GM03348 (cell line): ENCODE measurements at places on chromosomes 2 and 18.

DNA sequence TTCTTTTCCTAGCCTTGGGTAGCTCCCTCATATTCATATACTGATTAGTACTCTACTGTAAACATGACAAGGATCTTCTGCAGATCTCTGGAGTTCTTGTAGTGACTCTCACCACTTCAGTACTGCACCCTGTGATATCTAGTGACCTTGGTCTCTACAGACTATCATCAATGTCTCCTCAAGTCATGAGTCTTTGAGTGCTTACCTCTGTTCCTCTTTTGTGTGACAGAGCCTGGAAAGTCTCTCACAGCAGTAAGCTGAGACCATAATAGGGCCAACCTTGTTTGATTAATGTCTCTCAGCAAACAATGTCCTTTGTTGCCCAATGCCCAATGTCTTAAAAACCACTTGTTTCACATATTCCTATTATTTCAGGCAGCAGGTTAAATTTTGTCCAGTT, 34.2 kb upstream of the BAZ2B start:
- DNase-seq, result no peak

GRCh38 chr2:169137924-169138323, 68.6 kb downstream of the DHRS9 start:
- DNase-seq, result no peak

DNA sequence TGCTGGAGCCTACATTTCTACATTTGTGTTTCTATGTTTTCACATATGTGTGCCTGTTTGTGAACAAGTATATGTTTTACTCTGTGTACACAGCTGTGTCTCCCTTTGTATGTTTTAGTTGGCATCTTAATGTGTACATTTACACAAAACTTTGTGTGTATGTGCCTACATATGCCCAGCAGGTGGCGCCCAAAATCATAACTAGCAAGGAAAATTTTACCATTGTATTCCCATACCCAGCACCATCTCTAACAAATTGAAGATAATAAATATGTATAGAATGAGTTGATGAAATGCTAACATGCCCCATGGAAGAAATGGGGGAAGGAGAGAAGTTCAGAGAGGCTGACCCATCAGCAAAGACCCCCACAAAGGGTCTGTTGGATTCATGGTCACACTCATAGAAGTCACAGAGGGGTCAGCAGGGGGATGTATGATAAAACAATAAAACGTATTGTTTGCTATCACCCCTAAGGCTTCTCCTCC, 48.1 kb downstream of the PKDCC start:
- DNase-seq, result peak; percentile 67

DNA sequence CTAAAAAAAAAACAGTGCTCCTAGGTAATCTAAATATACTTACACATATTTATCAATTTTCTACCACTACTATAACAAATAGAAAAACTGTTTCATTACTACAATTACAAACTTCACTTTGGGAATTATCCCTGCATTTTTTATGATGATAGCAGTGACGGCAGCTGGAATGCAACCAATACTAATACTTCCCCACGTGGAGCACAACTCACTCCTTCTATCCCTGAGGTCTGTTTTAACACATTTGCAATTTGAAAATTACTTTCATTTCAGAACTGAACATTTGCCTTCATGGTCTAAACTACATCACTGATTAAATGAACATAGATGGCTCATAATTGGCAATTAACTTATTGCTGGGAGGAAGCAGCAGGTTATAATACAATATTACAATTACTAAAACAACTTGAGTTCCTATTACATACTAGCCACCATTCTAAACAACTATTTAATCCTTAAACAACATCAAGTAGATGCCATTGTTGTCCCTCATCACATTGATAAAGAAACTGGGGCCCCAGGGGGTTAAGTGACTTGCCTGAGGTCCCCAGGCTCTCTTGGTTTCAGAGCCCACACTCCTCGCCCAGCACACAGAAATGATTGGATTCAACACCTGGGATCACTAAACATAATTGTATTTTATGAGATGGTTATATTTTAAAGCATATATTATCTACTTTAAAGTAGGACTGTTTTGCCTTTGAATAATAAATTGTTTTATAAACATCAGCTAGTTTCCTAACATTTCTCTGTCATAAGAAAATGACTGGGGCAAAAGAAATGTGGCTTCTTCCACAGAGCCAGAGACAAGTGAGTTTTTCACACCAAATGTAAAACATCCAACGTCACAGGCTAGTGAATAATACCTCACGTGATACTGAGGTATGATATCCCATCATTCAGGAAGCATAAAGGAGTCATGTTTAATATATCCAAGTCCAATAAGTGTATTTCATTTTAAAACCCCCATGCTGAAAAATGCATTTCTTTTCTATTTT, 6.2 kb downstream of the COLEC12 start:
- DNase-seq, result peak; percentile 30

DNA sequence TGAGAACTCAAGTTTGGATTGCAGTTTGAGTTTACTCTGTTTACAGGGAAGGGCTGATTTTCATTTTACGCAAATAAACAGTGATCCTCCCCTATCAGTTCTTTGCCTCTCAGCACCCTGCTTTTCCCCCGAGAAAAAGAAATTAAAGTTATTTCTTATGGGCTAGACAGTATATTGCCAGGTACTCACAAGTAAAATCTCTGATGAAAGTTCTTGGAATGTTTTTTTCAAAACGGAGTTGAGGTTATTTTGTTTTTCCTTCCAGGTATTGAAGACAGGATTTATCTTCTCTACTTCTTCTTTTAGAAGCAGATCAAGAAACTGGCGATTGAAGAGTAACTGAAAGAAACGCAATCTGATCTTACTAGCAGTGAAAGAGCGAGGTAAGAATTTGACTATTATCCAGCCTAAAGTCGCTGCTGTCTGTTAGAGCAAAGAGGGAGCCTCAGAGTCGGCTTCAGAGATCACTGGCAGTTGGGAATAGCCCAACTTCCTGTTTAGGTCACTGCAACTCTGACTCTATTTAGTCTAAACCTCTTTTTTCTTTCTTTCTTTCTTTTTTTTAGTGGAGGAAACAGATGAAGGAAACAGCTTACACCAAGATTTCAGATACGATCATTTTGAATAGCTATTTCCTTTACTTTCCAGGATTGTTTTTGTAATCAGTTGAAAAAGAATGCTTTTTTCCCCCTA, at the start of gene TFPI:
Gene TFPI, minus strand, starts transcription at position 425 of the 693 bp plus-strand sequence. CDS start 50,667 bp downstream, outside the sequence.
- DNase-seq, result peak; percentile 62

- no peak for DNase-seq
Observed at GRCh38 chr18:8601277-8602032, 7.8 kb upstream of the RAB12 start.

GRCh38 chr18:4020026-4020425, 435.1 kb downstream of the DLGAP1 start:
- DNase-seq, result no peak

DNA sequence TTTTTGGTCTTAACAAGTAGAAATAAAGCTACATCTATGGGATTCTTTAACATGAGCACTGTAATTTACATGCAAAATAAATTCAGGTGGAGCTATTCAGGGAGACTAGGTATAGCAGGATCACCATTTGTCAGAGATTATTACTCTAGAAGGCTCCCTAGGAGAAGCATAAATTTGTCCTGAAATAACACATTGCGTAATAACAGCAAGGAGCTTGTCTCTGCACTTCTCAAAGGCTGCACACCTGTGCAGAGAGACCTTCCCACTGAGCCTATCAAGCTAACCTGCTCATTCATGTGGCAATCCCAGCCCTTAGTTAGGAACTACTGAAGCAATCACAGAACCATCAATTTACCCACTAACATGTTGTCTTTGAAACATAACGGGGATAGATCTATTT, 437.4 kb upstream of the MC4R start:
- DNase-seq, result no peak

DNA sequence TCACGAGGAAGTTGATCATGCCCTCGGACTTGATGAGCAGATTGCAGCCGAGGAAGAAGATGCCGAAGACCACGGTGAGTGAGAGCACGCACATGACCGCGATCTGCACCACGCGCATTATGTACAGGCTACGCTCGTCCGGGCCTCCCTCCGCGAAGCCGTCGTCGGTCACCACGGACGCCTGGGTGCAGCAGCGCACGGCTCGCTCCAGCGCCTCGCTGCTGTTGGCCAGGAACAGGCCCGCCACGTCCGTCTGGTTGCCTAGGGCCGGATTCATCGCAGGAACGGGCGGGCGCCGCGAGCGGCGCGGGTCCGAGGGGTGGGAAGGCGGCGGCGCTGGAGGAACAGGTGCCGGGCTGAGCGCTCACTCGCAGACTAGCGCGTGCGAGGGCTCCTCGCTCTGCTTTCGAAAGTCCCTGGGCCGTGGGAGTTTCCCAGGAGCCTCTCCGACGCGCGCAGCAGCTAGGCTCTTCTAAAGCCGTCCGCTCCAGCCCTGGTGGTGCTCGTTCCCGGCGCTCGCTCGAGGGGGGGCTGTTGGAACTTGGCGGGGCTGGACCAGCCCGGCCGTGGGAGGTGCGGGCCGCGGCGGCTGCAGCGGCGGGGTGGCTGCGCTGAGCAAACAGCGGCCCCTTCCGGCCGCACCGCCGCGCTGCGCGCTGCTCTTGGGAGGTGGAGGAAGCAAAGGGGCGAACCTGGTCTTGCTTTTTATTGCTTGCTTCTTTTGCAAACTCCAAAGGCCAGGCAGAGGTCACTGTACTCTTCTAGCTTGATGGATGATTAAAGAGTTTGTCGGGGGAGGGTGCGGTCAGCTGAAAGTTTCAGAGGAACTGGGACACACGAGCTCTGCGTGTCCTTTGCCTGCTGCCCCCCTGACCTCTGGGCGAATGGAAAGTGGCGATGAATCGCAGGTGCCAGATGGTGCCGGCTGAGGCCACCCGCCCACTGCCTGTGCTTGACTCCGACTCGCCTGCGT, at the start of gene RPRM:
Gene RPRM, minus strand, starts transcription at position 474 of the 973 bp plus-strand sequence. Its CDS starts 197 bp downstream, at position 277.
- DNase-seq, result peak; percentile 92

GRCh38 chr2:68345129-68345875, 19.8 kb upstream of the PLEK start:
- no peak for DNase-seq

DNA sequence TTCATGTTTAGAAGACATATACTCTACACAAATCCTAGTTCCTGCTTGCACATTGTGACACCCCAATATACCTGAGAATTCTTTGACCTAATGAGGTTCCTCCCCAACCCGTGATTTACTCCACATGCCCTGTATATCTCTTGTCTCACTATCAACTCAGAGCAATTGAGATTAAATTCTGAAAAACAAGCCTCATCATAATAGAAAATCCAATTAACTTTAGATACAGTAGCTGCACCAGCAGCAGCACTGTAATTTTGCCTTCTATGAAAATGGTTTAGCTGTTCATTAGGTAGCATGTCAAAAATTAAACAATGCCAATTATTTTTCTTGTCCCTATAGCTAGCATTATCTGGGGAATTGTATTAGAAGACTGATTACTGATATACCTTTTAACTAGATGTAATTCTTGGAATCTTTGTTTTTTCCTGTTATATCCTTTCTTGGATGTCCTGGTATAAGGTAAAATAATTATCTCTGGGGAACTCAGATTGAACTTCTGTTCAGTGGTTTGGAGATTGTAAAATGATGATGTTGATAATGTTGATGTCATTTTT, 218.9 kb upstream of the TANK start:
- DNase-seq, result no peak

GRCh38 chr2:28802975-28803429, 7.6 kb upstream of the SPDYA start:
- peak; percentile 10 for DNase-seq

DNA sequence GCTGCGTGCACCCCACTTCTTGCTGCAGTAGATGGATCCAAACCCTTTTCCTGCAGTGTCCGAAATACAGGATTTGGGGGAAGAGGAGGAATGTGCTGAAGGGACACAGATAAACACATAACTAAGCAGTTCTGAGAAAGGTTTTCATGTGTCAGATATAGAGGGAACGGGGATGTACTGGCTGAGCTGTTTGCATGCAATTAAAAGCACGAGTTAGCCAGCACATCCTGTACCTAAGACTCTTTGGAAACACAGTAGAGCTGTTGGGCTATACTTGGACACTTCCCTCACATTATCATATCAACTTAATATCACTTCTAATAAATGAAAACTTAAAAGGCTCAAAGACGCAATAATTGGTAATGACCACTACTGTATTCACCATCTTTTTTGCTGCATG, 377.4 kb downstream of the XIRP2 start:
- DNase-seq, result no peak

GRCh38 chr2:223008956-223009355, 43.0 kb upstream of the KCNE4 start:
- DNase-seq, result peak; percentile 7

- DNase-seq, result peak; percentile 34
Observed at GRCh38 chr18:55054021-55054990, 95.0 kb upstream of the CCDC68 start.

GRCh38 chr2:75002007-75002406, 43.6 kb downstream of the POLE4 start:
- no peak for DNase-seq

- DNase-seq, result no peak
Observed at GRCh38 chr2:46325182-46325928, 28.1 kb downstream of the EPAS1 start.

DNA sequence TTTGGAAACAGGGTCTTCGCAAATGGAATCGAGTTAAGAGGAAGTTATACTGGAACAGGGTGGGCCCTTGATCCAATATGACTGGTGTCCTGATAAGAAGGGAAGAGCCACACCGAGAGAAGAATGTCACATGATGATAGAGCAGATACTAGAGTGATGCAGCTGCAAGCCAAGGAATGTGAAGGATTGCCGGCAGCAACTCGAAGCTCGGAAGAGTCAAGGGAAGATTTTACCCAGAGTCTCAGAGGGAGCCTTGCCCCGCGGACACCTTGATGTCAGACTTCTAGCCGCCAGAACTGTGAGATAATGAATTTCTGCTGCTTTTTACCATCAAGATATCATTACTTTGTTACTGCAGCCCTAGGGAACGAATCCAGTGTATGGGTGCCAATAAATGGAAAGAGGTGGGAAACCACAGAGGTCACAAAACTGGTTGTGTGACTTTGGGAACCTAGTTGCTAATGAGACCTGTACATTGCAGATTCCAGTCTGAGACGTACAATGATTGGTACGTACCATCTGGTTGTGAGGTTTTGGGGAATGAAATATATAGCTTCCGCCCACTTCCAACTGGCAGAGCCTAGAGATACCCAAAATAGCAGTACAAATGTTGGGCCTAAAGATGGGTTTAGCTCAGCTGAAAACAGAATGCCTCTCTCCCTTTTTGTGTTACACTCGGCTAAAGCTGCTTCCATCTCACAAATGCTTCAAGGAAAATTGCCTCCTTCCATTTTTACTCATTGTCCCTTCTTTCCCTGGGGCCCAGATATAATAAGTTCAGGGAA, 28.6 kb upstream of the VWA3B start:
- no peak for DNase-seq

- peak; percentile 87 for DNase-seq
Observed at GRCh38 chr18:6482198-6482977, 67.7 kb upstream of the L3MBTL4 start.

- no peak for DNase-seq
Observed at GRCh38 chr2:4528773-4529172, 825.4 kb downstream of the DCDC2C start.

DNA sequence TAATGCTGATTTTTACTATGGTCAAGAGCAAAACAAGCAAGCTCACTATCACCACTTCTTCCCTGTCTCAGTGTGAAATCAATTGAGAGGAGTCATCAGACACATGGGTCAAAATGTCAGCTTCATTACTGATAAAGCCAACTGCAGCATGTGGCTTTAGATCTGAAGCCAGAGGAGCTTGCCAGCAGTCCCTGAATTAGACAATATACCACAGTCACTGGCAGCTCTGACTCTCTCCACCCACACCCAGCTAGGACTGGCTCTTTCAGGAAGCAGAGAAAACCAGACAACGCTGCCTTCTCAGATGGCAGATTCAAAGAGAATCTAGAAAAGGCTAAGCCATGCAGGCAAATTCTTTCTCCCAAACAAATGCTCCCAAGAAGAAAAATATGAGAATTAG, 20.0 kb upstream of the ASB18 start:
- DNase-seq, result no peak

- peak; percentile 34 for DNase-seq
Observed at GRCh38 chr2:200329798-200330197, 23.3 kb downstream of the SPATS2L start.
